ENCODE measurements at places on chromosomes 7 and 10.

GRCh38 chr10:29228562-29228961 is 60.3 kb upstream of the LYZL1 start:
- no peak for DNase-seq

GRCh38 chr7:91288208-91288824 is 24.1 kb downstream of the FZD1 start:
- no peak for DNase-seq

- DNase-seq = no peak
Measured at GRCh38 chr7:153354071-153354470, 594.5 kb downstream of the ACTR3B start.

- no peak for DNase-seq
Measured at GRCh38 chr7:109154748-109155147, 585.1 kb downstream of the DNAJB9 start.

DNA sequence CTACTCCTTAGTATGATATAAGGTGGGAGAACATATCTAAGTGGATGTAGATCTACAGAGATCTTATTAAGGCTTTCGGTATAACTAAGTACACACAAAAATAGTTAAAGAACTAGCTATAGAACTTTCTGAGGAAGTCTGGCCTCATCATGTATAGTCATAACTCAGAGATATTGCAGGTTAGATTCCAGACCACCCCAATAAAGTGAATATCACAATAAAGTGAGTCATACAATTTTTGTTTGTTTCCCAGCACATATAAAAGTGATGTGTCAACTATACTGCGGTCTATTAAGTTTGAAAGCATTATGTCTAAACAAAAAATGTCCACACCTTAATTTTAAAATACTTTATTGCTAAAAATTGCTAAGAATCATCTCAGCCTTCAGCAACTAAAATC is 24.7 kb upstream of the SEMA3A start:
- DNase-seq = no peak

GRCh38 chr7:116948934-116949333 is 4.4 kb upstream of the ST7 start:
- DNase-seq = no peak

GRCh38 chr7:150665896-150666295 is 19.6 kb upstream of the GIMAP2 start:
- DNase-seq = no peak

- no peak for DNase-seq
Measured at GRCh38 chr10:107915215-107915610, 750.7 kb upstream of the SORCS1 start.

DNA sequence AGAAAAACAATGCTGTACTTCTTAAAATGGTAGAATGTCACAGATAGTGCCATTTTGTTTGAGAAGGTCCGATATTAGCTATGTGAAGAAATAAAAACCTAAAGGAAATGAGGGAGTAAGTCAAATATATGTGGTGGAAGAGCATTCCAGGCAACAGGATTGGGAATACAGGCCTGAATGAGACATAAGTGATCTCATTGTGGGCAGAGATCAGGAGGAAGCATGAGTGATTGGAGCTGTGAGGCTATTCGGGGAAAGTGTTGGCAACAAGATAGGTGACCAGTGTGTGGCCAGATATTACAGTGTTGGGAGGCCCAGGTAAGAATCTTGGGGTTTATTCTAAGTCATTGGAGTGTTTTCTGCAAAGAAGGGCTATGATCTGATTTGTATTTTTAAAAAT is 41.3 kb upstream of the AGMO start:
- no peak for DNase-seq

DNA sequence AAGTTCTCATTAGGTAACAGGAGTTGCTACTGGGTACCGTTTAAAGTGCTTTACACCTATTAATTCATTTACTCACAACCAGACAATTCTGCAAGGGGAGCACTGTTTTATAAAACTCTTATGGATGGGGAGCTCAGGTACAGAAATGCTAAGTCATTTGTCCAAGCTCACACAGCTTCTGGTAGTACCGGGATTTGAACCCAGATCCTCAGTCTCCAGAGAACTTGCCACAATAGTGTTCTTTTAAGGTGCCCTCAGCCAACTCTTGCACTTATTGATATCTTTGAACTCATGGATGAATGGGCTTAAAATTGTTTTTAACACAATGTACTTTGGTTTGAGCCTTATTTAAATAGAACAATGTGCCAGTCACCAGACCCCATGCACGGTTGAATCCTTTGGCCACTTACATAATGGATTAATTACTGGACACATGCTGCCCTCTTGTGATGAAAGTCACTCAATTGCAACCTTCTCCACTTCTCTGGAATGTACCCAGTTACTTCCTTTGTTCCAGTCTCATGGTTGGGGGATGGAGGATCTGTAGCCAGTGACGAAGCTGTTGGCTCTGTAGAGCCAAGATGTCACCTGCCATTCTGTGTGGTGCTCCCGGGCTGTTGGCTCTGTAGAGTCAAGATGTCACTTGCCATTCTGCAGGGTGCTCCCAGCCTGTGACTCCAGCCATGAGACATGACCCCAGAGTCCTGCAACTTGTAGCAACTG is 65.6 kb downstream of the NOD1 start:
- DNase-seq = no peak

- DNase-seq = no peak
Measured at GRCh38 chr7:72540106-72540611, 128.0 kb upstream of the CALN1 start.

GRCh38 chr10:13102002-13102794 is 2.2 kb downstream of the OPTN start:
- DNase-seq = no peak

- no peak for DNase-seq
Measured at GRCh38 chr10:64316416-64316815, 795.2 kb downstream of the REEP3 start.

DNA sequence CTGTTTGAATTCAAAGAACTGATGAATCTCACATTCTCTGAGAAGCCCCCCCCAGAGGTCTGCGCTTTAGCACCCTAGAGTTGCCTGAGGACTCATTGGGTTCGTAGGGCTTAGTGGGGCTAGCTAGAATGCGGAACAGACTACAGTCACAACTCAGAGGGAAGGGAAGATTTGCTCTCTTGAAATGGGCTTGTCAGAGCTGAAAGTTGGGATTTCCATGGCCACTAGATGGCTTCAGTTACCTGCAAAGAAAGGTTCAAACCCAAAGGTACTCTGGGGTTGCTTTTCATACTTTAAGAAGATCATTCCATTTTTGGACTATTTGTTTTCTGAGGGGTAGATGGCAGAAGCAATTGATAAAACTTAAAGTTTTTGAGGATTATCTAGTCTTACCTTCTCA is 205.0 kb downstream of the BBS9 start:
- no peak for DNase-seq

- DNase-seq = no peak
Measured at GRCh38 chr7:82335927-82336326, 107.7 kb downstream of the CACNA2D1 start.

DNA sequence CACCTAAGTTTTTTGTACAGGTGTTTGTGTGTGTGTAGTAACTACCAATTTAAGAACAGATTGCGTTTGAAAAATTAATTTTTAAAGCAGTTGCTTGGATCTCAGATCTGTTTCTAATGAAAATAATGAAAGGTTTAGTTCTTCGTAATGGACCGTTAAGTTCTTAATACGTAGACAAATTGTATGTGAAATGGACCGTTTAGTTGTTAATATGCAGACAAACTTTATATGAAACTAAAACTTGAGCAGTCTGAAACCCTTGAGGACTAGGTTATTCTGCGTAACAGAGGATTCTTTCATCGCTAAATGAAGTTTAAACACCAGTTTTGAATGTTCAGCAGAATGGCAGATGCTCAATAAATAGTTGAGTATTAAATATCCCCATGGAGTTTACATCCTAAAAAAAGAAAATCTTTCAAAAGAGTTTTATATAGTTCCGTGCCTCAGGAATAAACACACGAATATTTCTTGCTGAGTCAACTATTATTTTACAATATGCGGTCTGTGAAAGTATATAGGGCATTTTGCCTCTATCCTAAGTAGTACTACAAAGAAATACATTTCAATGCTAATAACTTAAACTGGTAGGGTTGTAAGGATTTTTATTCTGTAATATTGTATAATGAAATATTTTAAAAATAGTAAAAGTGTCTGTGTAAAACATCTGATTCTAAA is 1.2 kb downstream of the DBF4 start:
- DNase-seq = no peak

GRCh38 chr7:130345136-130345535 is 520 bp downstream of the CPA5 start:
- DNase-seq = no peak

DNA sequence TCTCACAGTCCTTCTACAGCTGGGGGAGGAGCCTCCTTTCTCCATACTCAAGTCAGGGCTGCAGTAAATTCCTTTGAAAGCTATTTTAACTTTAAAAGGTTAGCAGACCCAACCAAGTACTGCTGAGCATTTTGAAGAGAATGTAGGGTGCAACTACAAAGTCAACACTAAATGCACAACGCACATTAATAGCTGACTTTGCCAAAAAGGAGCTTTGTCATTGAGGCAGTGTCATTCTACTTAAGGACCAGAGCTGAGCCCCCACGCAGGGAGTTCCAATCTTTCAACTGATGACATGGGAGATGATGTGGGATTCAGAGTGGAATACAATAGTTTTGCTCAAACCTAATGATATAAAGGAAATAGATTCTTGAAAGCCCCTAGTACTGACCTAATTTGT is 20.3 kb downstream of the TECTB start:
- no peak for DNase-seq

DNA sequence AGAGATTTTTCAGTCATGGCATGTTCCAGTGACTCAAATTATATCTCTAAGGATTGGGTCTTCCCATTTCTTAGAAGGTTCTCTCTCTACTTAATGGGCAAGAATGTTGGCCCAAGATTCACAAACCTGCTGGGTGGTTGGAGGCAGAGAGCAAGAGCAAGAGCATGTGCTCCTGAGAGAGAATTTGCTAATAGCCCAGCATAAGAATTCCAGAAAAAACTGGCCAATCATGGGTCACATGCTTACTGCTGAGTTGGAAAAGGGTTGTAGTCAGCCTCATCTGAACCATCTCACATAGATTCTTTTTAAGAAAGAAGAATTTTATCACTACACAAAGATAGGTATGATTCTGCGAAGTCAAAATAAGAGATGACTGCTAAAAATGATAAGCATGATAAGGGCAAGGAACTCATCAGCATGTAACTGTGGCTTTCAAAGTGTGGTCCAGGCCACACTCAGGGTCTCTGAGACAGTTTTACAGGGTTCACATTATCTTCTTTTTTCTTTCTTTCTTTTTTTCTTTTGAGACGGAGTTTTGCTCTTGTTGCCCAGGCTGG is 8.2 kb upstream of the VCL start:
- no peak for DNase-seq

DNA sequence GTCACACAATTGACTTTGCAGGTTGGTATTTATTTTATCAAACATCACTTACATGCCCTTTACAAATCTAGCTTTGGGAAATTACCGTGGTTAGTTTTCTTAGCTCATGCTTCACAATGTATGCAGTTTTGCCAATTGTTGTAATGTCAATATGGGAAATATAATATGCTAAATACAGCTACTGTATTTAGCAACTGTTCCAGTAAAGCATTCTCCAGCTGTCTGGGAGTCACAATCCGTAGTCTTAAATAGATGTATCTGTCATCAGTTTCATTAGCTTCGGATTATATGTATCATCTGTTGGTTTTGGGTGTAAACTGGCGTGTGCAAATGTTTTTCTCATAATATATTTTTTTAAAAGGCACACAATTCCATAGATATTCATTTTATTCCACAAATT is 19.4 kb upstream of the AHR start:
- no peak for DNase-seq

DNA sequence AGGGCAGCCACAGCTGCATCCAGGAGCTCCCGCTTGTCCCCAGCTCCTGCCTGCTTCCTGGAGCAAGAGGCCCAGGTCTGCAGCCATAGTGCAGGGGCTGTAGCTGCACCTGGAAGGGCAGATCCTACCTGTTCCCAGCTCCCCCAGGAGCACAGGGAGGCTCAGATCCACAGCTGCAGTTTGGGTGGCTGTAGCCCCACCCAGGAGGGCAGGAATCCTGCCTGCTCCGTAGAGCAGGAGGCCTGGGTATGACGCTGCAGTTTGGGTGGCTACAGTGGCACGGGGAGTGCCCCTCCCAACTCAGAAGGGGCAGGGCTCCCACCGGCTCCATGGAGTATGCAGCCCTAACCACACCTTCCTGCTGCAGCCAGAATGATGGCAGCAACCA is 26.7 kb upstream of the CDCA7L start:
- no peak for DNase-seq
